ENCODE measurements at places on chromosomes 16 and 17.

DNA sequence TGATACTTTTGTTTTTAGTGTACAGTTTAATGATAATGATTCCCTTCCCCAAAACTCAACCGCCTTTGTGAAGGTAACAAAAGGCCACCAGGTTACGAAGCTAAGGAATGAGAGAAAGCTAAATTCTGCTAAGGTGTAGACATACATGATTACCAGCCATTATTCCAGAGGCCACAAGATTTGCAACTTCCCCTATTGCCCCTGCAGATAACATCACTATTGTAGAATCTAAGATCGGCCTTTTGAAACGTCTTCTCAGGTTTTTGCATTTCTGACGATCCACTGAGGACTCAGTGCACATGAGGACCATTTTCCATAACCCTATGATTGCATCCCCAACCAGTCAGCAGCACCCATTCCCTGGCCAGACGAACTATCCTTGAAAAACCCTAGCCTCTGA is 33.9 kb upstream of the SNN start:
- DNase-seq: no peak

GRCh38 chr16:75012380-75013081 is 13.7 kb downstream of the ZNRF1 start:
- no peak for DNase-seq

DNA sequence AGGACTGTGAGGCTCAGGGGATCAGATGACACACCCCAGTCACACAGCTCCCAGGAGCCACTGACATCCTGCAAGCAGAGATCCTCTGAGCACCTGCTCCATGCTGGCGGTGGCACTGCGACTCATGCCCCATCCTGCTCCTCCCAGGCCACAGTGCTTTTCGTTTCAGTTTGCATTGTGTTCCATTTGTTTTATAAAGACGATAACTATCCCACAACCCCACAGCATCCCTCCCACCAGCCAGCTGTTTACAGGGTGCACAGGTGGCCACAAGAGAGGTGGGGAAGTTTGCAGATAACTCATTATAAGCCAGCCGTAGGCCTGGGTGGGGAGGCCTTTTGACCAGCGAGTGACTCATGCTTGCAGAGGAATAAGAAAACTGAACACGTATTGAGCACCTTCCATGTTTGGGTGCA is 28.2 kb downstream of the BCO1 start:
- DNase-seq: no peak

DNA sequence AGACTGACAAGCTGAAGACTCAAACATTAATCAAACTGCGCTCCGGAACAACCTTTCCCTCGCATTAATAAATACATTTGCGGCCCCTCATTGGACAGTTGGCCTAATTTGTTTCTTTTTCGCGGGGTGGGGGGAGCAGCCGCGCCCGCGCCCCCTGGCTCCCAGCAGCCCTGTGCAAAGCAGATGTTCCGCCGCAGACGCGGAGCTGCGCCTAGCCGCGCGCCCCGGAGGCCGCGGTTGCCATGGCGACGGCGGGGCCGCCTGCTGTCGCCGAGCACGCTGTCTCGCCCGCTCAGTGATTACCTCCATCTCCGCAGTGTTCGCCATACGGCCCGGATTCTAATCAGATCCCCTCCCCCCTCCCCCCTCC is 25.5 kb downstream of the COPZ2 start:
- DNase-seq: peak; percentile 38

DNA sequence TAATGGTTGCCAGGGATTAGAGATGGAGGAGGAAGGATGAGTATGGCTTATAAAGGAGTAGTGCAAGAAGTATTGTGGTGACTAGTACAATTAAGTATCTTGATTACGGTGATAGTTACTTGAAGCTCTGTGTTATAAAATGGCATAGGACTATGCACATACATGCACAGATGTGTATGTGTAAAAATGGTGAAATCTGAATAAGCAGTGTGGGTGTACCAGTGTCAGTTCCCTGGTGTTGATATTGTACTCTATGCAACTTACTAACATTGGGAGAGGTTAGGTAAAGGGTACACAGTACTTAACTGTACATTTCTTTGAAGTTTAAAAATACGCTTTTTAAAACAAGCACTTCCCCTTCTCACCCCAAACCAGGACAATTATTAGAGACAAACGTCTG is 48.5 kb downstream of the NSRP1 start:
- no peak for DNase-seq

All from effector CD4-positive, alpha-beta T cell (primary cell).